ENCODE measurements at places on chromosomes 2 and 18. TPM values are rescaled to one million over a fixed set of nuclear protein-coding genes. Genes with fewer than 3 reads are reported as not detected.

Gene MBP
- 79.4 TPM for total RNA-seq

GRCh38 chr2:73890301-73891092, 2.3 kb upstream of the ACTG2 start:
- no peaks in the 10 kb centered on the region for H3K36me3 ChIP-seq
- no peak overlapping the region for H3K27ac ChIP-seq
- DNase-seq = no peak
- no peaks in the 10 kb centered on the region for H3K27me3 ChIP-seq
- H3K4me1 ChIP-seq = no peaks in the 10 kb centered on the region

DNA sequence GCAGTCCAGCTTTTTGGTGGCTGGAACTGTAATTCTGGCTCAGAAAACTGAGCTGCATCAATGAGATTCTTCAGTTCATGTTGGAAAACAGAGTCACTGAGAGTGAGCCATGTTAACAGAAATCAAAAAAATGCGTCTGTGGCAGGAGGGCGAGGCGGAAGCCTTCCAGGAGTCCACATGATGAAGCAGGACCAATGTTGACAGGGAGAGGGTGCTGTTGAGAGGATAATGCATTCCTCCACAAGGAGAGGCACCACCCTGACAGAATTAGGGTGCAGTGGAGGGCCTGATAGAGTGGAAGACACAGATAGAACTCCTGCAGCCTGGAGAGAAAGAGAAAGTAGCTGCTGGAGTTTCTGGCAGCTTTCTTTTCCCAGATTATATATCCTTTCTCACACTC, 111.5 kb downstream of the MGAT5 start:
- DNase-seq = no peak
- H3K27ac ChIP-seq = no peak overlapping the region
- no peak overlapping the region for H3K4me3 ChIP-seq
- no peaks in the 10 kb centered on the region for H3K4me1 ChIP-seq

GRCh38 chr2:6769346-6769745, 96.4 kb downstream of the CMPK2 start:
- no peak overlapping the region for H3K27ac ChIP-seq
- peaks cover 14% of the 10 kb centered on the region for H3K4me1 ChIP-seq
- DNase-seq = no peak
- peaks cover 20% of the 10 kb centered on the region for H3K27me3 ChIP-seq

- DNase-seq = no peak
- no peak overlapping the region for H3K4me3 ChIP-seq
- no peak overlapping the region for H3K27ac ChIP-seq
- no peaks in the 10 kb centered on the region for H3K27me3 ChIP-seq
- H3K4me1 ChIP-seq = no peaks in the 10 kb centered on the region
Observed at GRCh38 chr18:6962571-6963451, 154.8 kb downstream of the LAMA1 start.

- DNase-seq = no peak
- no peaks in the 10 kb centered on the region for H3K4me1 ChIP-seq
Observed at GRCh38 chr2:1233281-1233680, 180.0 kb upstream of the TPO start.

GRCh38 chr2:106176446-106177099, 17.5 kb downstream of the UXS1 start:
- H3K36me3 ChIP-seq = peaks cover 9% of the 10 kb centered on the region
- no peak for DNase-seq
- H3K27ac ChIP-seq = no peak overlapping the region
- no peak overlapping the region for H3K4me3 ChIP-seq
- H3K27me3 ChIP-seq = no peaks in the 10 kb centered on the region
- H3K4me1 ChIP-seq = no peaks in the 10 kb centered on the region

GRCh38 chr18:24369426-24369825, 28.2 kb downstream of the OSBPL1A start:
- no peak for DNase-seq
- no peaks in the 10 kb centered on the region for H3K27me3 ChIP-seq
- H3K27ac ChIP-seq = no peak overlapping the region
- peaks cover 28% of the 10 kb centered on the region for H3K36me3 ChIP-seq
- no peaks in the 10 kb centered on the region for H3K4me1 ChIP-seq

Measured in spleen (tissue), 13 donors.